GM19239 (cell line): ENCODE measurements at places on chromosomes 4 and X.

- DNase-seq: no peak
Observed at GRCh38 chr4:52234561-52235440, 183.7 kb downstream of the SPATA18 start.

GRCh38 chr4:10893395-10893794 lies 208.8 kb upstream of the CLNK start:
- DNase-seq: no peak

DNA sequence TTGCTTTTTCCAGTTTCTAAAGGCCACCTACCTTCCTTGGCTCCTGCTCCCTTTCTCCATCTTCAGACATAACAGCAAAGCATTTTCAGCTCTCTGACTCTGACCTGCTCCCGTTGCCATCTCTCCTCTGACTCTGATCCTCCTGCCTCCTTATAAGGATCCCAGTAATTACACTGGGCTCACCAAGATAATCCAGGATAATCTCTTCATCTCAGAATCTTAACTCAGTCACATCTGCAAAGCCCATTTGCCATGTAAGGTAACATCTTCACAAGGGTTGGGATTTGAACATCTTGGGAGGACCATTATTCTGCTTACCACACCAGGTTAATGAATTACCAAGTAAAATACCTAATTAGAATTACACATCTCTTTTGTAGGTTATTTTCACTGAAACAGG lies 41.3 kb upstream of the MAGED1 start:
- no peak for DNase-seq

GRCh38 chr4:24195991-24196736 lies 306.3 kb upstream of the PPARGC1A start:
- no peak for DNase-seq

DNA sequence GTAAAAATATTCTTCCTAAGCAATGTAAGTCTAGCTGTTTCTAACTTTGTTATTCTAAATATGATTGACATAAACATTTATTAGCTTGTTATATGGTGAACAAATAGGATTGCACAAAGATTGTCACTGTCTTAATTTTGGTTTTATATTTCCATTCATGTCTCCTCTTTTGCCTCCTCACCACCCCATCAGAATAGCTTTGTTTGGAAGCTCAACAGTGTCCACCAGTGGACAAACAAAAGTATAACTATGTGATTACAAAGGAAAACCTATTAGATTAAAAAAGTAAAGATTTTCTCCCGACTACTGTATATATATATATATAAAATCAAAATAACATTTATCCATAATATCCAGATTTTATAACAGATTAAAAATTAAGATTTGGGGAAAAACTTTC lies 468.2 kb downstream of the ZIC3 start:
- no peak for DNase-seq

- DNase-seq: no peak
Observed at GRCh38 chr4:30757357-30757756, 37.2 kb downstream of the PCDH7 start.

GRCh38 chrX:22959204-22959920 lies 40.4 kb upstream of the DDX53 start:
- DNase-seq: no peak

DNA sequence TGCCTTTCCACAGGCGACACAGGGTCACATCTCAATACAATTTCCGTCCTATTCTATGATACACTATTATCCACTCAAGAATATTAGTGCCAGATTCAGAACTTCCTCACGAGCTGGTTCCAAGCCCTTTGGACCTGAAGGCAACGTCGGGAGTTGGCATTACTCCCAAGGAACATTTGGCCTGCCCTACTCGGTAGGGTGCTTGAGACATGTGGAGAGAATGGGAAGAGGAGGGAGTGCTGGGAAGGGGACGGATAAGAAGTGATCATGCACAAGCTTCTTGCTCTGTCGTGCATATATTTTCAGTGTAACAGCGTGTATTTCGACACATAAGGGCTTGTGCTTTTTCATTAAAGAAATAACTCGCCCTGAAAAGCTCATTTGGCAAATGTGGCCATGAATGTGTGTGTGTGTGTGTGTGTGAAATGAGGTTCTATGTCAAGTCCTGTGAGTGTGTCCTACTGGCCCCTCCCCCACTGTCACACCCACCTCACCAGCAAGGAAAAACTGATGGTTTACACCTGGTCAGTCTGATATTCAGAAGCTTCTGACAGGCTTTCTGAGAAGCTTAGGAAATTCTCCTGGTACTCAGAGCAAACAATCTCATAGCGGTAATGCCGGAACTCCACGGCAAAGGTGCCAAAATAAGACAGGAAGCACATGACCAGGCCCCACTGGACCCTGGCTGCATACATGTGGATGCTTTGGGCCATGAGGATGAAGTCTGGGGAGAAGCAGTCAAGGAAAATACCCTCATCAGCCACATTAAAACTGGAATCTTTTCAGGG lies 54.8 kb downstream of the ENOPH1 start:
- no peak for DNase-seq

DNA sequence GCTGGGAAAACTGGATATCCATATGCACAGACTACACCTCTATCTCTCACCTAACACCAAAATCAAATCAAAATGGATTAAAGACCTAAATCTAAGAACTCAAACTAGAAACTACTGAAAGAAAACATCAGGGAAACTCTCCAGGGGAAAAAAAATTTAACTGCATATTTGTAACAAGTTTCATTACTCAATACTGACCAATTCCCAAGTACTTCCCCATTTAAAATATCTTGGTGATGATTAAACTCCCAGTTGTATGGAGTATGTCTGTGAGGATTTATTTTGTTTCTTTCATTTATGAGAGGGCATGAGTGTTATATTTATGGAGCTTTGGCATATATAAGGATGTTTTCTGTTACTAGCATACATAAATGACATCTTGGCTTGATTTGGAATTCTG lies 112.3 kb upstream of the IL15 start:
- no peak for DNase-seq

- DNase-seq: no peak
Observed at GRCh38 chr4:26786916-26787315, 73.7 kb upstream of the STIM2 start.

GRCh38 chrX:151812661-151813060 lies 78.1 kb downstream of the CNGA2 start:
- no peak for DNase-seq

- no peak for DNase-seq
Observed at GRCh38 chr4:74968456-74969164, 35.7 kb downstream of the PARM1 start.

DNA sequence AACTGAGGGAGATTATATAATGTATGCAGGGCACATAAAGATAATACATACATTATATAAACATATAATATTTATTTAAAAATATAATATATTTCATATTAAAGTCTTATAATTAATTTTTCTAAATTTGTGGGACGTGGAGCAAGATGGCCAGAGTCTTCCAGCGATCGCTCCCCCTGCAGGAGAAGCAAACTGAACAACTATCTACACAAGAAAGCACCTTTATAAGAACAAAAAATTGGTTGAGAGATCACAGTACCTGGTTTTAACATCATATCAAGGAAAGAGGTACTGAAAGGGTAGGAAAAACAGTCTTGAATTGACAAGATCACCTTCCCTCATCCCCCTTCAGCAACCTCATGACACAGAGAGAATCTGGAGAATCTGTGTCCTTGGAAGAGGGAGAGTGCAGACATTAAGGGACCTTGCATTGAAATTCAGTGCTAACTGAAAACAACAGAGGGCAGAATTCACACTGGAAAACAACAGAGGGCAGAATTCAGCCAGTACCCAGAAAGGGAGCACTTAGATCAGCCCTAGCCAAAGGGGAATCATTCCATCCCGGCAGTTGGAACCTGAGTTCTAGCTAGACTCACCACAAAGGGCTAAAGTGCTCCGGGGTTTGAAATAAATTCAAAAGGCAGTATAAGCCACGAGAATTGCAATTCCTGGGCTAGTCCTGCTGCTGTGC lies 262.5 kb upstream of the NDST3 start:
- no peak for DNase-seq

DNA sequence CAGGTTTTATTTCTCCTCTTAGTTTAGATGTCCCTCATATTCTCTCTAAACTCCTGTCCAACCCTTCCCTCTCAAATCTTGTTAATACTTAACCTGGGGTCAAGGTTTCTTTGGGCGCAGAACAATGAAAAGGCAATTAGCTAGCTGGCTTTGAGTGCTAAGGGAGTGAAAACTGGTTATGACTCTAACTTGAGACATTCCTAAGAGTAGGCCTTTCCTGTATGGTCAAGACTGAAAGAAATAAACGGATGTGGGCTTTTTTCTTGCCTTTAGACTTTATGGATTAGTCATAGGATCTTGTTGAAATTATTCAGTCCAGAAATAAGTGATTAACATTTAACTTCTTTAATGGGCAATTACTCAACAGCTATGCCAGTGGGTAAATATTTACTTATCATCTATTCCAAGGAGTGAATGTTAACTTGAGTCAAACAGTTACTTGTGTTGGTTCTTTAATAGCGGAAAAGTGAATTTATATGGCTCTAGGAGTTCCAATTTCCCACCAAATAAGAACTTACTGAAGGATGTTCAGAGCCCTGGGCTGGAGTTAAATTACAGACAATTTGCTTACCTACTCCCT lies 141.7 kb upstream of the SCML1 start:
- DNase-seq: no peak

GRCh38 chrX:152020888-152021287 lies 46.4 kb upstream of the GABRE start:
- DNase-seq: no peak

DNA sequence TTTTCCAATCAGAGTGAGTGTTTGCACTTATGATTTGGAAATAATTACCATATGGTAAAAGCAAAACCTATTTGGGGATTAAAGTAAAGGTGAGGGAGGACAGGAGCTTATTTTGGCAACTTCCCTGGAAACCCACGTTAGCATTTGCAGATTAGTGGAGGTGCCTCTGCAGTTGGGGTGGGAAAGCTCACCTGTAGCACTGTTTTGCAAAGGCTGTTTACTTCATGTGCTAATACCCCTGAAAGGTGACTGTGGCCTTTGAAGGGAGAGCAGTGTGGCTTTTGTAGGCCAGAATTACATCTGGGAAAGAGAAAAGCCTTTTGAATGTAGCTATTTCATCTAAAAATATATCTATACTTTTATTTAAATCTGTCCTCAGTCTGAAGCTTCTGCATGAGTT lies 9.4 kb downstream of the SUPT20HL1 start:
- DNase-seq: no peak

- DNase-seq: no peak
Observed at GRCh38 chr4:5409972-5410618, 298.3 kb downstream of the EVC2 start.

- no peak for DNase-seq
Observed at GRCh38 chr4:55500072-55500471, 46.6 kb downstream of the CLOCK start.

GRCh38 chrX:55919367-55920221 lies 202.0 kb downstream of the RRAGB start:
- DNase-seq: no peak

- DNase-seq: no peak
Observed at GRCh38 chr4:61320154-61320553, 120.0 kb downstream of the ADGRL3 start.

DNA sequence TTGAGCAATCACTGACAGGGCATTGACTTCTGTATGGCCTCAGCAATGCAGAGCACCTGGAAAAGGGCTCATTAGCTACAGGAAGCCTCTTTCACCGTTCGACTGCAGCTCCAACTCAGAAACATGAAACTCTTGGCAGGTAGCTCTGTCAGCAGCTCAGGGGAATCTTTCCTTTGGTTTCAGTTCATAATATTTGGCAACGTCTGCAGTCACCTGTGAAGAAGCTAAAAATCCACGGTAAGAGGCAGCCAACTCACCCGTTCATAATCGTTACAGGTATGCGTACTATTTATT lies 354.9 kb downstream of the CAMK2D start:
- DNase-seq: no peak

DNA sequence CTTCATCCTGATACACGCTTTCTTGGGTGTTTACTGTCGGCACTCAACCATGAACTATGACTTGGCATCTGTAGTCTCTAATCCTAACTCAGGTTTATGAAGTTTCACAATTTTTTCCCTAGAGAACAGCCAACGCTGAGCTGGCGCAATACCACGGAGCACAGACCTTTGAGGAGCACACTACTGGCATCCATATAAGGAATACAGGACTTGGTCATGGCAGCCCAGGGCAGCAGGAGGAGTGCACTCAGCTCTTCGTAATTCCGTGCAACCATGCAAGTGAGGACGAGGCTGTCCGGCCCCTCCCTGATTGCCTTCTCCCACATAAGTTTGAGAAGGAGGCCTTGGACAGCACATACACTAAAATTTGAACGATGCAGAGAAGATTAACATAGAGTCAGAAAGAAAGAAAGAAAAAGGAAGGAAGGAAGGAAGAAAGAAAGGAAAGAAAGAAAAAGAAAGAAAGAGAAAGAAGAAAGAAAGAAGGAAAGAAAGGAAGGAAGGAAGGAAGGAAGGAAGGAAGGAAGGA lies 41.0 kb upstream of the PDLIM5 start:
- DNase-seq: no peak

DNA sequence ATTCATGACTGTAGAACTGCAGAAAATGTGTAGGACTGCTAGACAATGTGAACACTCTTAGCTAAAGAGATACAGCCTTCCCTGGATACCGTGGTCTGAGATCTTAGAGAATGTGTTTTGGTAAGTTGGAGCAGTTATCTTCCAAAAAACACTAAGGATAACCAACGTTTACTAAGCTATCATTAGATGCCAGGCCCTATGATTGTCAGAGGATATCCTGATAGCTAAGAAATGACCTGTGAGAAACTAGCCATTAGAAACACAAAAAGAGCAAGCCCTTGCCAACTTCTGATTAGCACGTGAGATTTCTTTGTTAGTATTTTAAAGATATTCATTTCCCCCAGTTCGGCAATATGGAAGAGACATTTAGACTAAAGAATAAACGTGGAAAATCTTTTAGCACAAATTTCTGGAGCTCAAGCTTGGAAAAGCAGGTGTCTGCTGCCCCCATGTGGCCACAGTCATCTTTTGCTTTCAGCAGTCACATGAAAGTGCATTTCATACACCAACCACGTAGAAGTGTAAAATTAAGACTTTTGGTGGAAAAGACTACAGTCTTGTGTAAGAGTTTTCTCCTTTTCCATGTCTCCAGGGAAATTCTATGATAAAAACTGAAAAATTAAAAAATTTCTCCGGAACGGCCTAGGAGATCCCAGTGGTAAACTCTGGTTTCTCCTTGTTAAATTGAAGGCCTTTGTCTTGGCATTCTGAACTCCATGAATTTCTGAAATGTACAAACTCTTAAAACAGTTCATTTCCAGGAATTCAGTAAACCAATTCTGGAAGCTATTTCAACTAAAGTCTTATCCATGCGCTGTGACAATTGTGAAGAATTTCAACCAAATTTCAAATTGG lies 136.4 kb downstream of the ZNF674 start:
- peak; percentile 12 for DNase-seq

GRCh38 chrX:110004731-110005369 lies 1.9 kb downstream of the TMEM164 start:
- DNase-seq: no peak
